SJSA1 (cell line): ENCODE measurements at places on chromosomes 12 and 14. TPM values are rescaled to one million over a fixed set of nuclear protein-coding genes. Genes with fewer than 3 reads are reported as not detected.

Gene PPP1CC
- 143 and 154 TPM in 2 replicates for total RNA-seq

Gene RFX4
- total RNA-seq: not detected in 2 replicates

Gene GPR84
- total RNA-seq: not detected in 2 replicates

Gene TRMT5
- 14.8 and 31.4 TPM in 2 replicates for total RNA-seq

Gene GPN3
- 40.4 and 57.6 TPM in 2 replicates for total RNA-seq

Gene SYCP3
- not detected in 2 replicates for total RNA-seq

DNA sequence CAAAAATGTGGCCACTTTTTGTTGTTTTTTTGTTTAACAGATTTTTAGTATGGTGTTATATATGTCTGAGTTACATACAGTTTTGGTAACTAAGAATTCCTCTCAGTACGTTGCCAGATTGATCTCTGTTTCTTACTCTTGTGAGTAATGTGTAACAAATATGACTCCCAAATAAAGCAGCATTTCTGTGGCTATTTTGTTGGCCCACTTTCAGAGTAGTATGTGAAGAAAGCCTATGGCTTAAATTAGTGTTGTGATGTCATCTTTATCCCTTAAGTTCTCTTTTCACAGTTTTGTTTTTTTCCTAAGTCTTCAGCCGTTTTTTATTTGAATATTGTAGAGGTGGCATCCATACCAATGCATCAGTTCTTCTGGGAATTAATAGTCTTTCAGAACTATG lies 10.7 kb downstream of the PCNX4 start:
- no peak overlapping the region for H3K27ac ChIP-seq
- H3K27me3 ChIP-seq: no peaks in the 10 kb centered on the region
- H3K4me3 ChIP-seq: no peak overlapping the region
- peaks cover 70% of the 10 kb centered on the region for H3K36me3 ChIP-seq
- DNase-seq: no peak

GRCh38 chr12:106446419-106447092 lies 89.0 kb downstream of the POLR3B start:
- peaks cover 8% of the 10 kb centered on the region for H3K36me3 ChIP-seq
- H3K4me1 ChIP-seq: no peaks in the 10 kb centered on the region
- no peak overlapping the region for H3K27ac ChIP-seq
- H3K27me3 ChIP-seq: no peaks in the 10 kb centered on the region
- no peak for DNase-seq

DNA sequence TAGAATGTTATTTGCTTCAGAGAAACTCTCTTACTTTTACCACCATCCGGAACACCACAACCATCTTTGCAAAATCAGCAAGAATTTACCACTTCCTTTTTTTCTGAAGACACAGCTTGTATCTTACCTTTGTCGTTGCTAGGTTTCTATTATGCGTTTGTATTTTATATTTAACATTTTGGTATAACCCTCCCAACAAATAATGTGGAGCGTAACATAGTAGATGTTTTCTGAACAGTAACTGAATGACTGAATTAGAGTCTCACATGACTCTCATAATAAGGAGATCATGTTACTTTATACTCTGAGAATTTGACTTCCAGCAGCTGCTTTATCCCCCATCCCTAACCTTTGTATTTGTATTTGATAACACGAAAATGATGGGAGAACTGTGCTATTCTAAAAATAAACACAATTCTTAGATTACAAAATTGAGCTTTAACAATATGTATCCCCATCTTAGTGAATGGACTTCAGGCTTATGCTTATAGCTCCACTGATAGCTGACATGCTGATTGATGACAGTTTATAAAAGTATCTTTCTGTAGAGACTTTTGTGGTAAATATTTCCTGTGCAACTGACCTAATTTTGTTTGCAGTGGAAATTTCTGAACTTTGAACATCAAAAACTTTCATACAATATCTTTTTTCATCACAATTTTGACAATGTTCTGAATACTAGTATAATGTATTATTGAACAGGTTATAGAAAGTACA lies 7.9 kb upstream of the KLRB1 start:
- DNase-seq: no peak
- no peak overlapping the region for H3K27ac ChIP-seq

DNA sequence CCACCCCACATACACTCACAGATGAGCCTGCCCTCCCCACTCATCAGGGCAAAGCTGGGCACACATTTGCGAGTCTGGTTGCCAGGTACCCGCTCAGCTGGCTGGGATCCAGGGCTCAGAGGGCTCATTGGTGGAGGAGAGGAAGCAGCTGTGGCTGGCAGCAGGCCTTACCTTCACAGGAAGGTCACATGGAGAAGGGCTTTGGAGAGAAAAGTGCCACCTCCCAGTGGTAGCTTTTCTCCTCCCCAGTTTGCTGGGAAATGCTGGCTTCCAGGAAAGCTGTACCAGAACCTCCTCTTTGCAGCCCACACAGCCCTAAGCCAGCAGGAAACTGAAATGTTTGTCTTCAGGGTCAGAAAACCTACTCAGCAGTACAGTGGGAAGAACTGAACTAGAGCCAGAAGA lies 55.6 kb downstream of the LGMN start:
- H3K4me3 ChIP-seq: no peak overlapping the region
- no peaks in the 10 kb centered on the region for H3K36me3 ChIP-seq
- H3K27me3 ChIP-seq: 0 out of 2 replicates have a peak, but pooled peaks cover 2% of the 10 kb centered on the region
- no peak for DNase-seq
- H3K27ac ChIP-seq: no peak overlapping the region

DNA sequence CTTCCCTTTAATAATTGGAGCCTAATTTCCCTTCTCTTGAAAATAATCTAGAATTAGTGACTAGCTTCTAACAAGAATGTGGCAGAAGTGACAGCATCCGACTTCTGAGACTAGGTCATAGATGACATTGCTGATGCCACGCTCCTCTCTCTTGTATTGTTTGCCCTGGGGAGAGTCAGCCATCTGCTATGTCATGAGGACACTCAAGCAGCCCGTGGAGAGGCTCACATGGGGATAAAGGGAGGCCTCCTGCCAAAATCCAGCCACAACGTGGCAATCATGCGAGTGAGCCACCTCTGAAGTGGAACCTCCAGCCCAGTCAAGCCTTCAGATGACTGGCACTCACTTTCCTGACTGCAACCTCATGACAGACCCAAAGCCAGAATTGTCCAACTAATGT lies 54.2 kb upstream of the LRRK2 start:
- no peaks in the 10 kb centered on the region for H3K4me1 ChIP-seq
- H3K4me3 ChIP-seq: no peak overlapping the region
- H3K27ac ChIP-seq: no peak overlapping the region
- no peaks in the 10 kb centered on the region; the same call in 1 of the 2 replicates for H3K27me3 ChIP-seq
- DNase-seq: peak; percentile 52
- no peaks in the 10 kb centered on the region for H3K36me3 ChIP-seq
